Left ventricle myocardium inferior (tissue), 1 donor: ENCODE measurements at places on chromosomes 6 and 20.

DNA sequence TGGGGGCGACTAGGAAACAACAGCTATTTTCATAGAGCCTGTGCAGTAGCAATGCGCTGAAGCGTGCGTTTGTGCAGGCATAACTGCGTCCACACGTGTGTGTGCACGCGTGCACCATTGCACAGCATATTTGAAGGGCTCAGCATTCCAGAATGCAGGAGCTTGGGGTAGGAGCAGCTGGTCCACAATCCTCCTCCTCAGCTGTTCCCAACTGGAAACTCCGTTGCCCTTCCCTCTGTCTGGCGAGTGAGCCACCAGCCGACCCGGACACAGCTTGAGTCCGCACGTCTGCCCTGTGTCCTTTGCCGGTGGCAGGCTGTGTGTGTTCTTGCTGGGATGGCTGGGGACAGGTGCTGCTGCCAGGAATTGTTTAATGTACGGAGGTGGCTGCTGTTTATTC, 110.2 kb downstream of the SASH1 start:
- no peak for DNase-seq

GRCh38 chr6:82597201-82597600, 233.6 kb downstream of the TPBG start:
- DNase-seq, result no peak

DNA sequence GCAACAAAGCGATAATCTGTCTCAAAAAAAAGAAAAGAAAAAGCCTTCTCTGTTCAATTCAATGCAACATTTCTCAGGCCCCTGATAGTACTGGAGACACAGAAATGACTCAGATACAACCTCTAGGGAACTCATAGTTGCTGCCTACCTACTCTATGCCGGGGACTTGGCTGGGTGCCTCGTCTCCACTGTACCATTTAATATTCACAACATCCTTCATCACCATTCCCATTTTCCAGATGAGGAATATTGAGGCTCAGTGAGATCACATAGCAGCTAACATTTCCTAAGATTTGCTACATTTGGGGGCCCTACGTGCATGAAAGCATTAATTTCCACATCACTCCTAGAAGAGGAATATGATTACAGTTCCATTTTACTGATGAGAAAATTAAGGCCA, 7.5 kb downstream of the NOL4L start:
- no peak for DNase-seq

- no peak for DNase-seq
These were observed 216.1 kb downstream of the GMDS start for GRCh38 chr6:2029130-2029794.
